ENCODE measurements at places on chromosomes 7 and 10. TPM values are rescaled to one million over a fixed set of nuclear protein-coding genes. Genes with fewer than 3 reads are reported as not detected.

The SLC26A4 gene
- total RNA-seq, result not detected

The COX15 gene
- total RNA-seq, result 39.5 TPM

The SNCG gene
- total RNA-seq, result 4.0 TPM

The INSYN2A gene
- total RNA-seq, result 0.28 TPM

The PDE1C gene
- total RNA-seq, result 0.74 TPM

The COL13A1 gene
- total RNA-seq, result 7.1 TPM

The INMT gene
- total RNA-seq, result 0.19 TPM

The HSPA12A gene
- total RNA-seq, result 5.2 TPM

The EIF5AL1 gene
- 2.0 TPM for total RNA-seq

The ANKRD2 gene
- not detected for total RNA-seq

The SAP25 gene
- total RNA-seq, result 4.1 TPM

Measured in GM23338 (cell line).